ENCODE measurements at places on chromosomes 11 and 22.
A peak's percentile ranks its signal among the peaks of the same experiment; 100 is the strongest.

- DNase-seq, result no peak
Observed at GRCh38 chr22:33504941-33505625, 415.2 kb downstream of the LARGE1 start.

DNA sequence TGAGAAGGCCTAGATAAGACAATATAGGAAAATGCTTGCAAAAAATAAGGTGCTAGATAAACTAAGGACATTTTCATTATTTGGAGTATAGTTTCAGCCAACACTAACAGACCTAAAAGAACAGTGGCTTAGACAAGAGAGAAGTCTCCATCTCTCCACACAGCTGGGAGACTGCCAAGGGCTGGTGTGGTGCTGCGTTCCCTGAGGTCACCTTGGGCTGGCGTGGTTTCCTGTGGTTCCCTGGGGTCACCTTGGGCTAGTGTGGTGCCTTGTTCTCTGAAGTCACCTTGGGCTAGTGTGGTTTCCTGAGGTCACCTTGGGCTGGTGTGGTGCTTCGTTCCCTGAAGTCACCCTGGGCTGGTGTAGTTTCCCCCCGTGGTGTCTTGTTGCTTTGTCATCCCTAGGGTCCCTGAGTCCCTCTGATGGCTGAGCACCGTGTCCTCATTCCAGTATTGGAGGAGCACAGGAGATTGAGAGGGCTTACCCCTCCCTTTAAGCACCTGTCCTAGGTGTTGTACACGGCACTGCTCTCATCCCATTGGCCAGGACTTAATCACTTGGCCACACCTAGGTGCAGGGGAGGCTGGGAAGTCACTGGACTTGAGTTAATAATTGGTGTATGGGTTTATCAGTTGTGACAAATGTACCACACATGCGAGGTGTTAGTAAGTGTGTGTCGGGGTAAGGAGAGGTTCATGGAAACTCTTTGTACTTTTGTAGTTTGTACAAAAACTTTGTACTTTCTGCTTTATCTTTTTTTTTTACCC is 14.9 kb downstream of the SAMM50 start:
- DNase-seq, result no peak

- DNase-seq, result peak; percentile 80
Observed at GRCh38 chr11:34053161-34053686, 1.7 kb downstream of the CAPRIN1 start.

DNA sequence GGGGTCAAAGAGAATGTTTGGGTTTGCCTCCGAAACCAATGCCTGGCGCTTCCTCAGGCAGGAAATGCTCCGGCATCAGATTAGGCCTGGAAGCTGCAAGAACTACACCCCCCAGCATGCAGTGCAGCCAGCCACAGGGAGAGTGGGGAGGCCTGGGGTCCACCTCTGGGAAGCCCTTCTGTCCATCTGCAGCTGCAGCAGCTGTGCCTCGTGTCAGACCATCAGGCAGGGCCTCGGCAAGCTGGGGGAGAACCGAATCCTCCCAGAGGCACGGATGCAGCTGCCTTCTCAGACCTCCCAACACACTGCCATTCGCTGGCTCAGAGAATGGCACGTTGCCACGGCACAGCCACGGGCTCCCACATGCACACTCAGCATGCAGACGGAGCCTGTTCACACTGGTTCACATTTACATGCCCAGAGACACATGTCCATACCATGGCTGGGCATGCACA is 57.4 kb downstream of the NECTIN1 start:
- peak; percentile 31 for DNase-seq

DNA sequence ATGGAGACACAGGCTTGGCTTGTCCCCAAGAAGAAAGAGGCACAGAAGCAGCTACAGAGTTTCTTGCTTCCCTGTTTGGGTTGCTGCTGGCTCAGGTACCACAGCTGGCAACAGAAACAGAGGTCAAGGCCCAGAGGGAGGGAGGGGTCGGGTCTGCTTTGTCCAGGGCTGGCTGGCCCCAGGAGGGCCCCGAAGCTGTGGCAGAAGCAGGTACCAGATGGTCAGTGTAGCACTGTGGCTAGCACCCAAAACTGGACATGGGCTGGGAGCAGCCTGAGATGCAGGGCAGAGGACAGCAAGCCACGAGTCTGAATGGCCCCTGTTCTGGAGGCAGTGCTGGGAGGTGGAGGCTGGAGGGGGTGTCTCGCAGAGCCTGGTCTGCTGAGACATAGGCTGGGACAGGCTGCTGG is 52.3 kb upstream of the CCDC188 start:
- DNase-seq, result no peak

DNA sequence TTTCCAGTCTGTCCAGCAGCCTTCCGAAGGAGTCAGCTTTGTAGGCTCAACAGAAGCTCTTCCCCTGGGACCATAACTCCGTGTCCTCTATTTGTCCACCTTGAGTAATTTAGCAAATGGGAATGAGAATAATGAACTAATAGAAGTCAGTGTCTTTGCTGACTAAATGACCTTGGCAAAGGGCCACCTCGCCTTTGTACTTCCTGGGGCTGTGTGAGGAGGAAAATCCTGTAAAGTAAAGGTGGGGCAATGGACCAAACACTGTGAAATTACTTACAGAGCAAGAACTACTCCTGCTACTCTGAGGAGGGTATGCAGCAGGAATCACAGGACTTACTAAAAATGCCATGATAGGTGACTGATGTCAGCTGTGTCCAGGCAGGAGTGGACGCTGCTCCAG is 36.2 kb upstream of the CSNK2A3 start:
- no peak for DNase-seq

DNA sequence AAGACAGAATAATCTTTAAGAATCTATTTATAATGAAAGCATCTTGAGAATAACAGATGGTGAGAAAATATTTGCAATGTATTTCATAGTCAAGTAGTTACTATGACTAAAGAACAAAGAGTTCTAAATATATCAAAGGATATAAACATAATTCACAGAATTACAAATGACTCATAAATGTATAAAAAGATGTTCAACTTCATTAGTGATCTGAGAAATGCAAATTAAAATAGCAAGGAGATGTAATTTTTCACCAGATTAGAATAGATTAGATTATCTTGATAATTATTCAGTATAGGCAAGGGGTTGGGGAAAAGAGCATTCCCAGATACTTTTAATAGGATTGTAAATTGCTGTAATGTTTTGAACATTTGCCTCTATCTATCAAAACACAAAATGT is 30.1 kb upstream of the PAMR1 start:
- no peak for DNase-seq

- no peak for DNase-seq
Observed at GRCh38 chr11:129131316-129131715, 60.8 kb downstream of the ARHGAP32 start.

DNA sequence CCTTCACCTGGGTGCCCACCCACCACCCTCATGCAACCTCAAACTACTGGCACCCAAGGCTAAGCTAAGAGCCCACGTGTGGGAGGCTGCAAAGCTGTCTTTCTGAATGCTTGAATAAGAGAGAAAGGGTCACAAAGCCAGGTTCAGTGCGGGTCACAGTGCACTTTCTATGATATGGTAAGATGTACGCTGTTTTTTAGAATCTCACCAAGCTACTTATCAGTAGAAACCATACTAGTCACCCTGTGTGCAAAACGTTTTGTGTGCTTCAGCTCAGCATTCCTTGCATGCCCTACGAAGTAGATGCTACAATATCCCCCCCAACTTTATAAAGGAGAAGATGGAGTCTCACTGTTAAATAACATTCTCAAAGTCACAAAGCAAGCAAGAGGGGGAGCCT is 14.9 kb downstream of the P2RX3 start:
- DNase-seq, result no peak

DNA sequence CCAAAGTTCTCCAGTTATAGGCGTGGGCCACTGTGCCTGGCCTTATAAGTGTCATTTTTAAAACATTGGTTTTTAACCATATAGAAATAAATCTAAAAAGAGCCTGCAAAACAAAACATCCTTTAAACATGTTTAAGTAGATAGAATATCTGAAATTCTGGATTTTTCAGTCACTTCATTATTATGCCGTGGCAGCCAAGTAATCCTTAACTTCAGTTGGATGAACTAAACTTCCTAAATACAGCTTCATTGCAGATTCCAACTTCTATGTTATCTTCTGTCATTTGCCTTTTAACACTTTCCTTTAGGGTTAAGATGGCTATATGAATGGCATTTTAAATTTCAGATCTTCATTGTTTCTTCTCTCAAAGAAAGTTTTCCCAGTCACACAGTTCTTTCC is 291.4 kb downstream of the TMEM135 start:
- DNase-seq, result no peak

GRCh38 chr11:118287006-118287405 is 17.5 kb upstream of the CD3E start:
- no peak for DNase-seq

- DNase-seq, result no peak
Observed at GRCh38 chr22:45867118-45867905, 109.7 kb downstream of the WNT7B start.

- DNase-seq, result no peak
Observed at GRCh38 chr22:49197986-49198704, 629.5 kb downstream of the BRD1 start.

- peak; percentile 69 for DNase-seq
Observed at GRCh38 chr22:18023509-18024275, 669 bp downstream of the MICAL3 start.

DNA sequence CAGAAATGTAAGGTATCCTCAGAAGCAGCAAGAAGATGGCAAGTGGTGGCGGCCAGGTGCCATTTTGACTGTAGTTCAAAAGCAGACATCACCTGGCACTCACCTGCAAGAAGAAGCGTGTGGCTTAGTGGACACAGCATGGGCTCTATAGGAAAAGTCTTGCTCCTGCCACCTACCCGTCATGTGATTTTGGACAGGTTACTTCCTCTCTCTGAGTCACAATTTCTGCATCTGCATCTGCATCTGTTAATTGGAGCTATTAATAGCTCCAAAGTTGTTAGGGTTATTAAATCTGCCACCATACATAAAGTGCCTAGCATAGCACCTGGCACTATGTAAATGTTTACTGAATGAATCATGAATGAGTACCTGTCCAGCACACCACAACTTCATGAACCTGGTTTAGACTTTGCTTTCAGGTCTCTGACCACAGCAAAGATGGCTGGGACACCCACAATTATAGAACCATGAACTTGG is 16.8 kb downstream of the RAB30 start:
- no peak for DNase-seq

DNA sequence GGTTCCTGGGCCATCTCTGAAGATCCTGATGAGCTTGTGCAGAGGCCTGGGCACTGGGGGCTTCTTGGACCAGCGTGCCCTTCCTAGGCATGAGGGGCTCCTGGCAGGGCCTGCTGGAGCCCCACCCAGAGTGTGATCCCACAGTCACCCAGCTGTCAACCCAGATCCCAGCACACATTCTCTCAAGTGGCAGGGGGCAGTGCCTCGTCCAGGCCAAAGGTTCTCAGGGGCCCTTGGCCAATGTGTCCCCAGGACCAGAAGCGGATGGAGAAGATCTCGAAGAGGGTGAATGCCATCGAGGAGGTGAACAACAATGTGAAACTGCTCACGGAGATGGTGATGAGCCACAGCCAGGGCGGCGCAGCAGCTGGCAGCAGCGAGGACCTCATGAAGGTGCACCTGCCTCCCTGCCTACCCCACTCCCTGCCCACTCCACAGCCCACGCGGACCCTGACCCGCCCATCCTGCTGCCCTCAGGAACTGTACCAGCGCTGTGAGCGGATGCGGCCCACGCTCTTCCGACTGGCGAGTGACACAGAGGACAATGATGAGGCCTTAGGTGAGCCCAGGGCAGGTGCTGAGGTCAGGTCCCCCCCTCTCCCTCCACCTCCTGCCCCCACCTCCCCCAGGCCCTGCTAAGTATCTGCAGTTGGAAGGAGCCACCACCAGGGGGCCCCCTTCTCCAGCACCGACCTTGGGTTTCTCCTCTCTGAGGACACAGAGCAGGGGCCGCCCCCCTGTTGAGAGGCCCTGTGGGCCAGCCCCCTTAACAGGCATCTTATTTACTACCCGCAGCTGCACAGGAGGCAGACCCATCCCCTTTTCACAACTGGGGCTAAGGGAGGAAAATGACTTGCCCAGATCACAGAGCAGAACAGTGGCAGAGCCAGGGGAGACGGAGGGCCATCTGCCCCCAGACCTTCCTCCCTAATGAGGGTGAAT is 14.7 kb downstream of the GGA1 start:
- peak; percentile 44 for DNase-seq

DNA sequence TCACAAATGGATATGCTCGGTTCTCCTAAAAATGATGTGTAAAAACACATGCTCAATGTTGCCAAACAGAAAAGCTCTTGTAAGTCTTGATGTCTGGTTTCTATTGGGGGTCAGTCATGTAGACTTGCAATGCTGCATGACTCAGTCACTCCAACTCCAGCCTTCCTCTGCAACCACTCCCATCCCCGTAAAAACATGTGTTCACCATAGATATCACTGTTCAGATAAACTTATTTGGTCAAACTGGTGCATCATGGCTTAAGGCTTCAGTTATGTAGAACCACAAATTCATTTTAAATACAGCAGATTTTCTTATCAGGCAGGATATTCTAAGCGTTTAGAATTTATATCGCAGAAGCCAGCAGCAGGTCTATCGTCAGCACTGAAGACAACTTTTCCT is 298.4 kb upstream of the LUZP2 start:
- peak; percentile 5 for DNase-seq

GRCh38 chr22:50568626-50569025 is 5.9 kb upstream of the SYCE3 start:
- no peak for DNase-seq

- DNase-seq, result no peak
Observed at GRCh38 chr11:63931876-63932275, 6.9 kb upstream of the NAA40 start.

GRCh38 chr22:48955351-48956311 is 872.0 kb downstream of the BRD1 start:
- no peak for DNase-seq

- DNase-seq, result no peak
Observed at GRCh38 chr11:84035645-84036044, 749.5 kb upstream of the CCDC90B start.

DNA sequence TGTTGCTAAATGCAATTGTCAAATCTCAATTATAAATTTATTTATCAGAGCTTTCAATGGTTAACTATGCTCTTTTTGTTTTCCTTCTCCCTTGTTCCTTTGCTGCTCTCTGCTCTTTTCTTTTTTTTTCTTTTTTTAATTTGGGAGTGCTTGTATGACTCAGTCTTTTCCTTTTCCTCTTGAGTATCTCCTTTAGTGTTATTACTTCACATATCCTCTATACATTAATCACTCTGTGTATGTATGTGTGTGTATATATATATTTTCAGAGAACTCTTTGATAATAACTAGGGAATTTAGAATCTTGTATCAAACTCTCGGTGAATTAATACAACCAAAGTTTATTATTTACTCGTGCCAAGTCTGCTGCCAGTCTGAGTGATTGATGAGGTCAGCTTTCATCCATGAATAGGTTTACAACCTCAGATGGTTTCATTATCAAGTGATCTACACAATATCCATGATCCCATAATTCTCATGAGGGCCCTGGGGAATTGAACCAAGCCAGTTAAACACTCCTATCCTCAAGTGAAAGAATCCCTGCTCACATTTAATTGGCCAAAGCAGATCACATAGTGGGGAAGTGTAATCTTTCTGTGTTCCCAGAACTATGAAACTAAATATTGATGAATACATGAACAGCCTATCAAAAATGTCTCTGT is 743.4 kb upstream of the CNTN5 start:
- no peak for DNase-seq

- DNase-seq, result no peak
Observed at GRCh38 chr11:36532941-36533601, 23.0 kb upstream of the TRAF6 start.

GRCh38 chr22:41436322-41437113 is 10.1 kb downstream of the TOB2 start:
- DNase-seq, result no peak
